ENCODE measurements at places on chromosomes 4 and X.

DNA sequence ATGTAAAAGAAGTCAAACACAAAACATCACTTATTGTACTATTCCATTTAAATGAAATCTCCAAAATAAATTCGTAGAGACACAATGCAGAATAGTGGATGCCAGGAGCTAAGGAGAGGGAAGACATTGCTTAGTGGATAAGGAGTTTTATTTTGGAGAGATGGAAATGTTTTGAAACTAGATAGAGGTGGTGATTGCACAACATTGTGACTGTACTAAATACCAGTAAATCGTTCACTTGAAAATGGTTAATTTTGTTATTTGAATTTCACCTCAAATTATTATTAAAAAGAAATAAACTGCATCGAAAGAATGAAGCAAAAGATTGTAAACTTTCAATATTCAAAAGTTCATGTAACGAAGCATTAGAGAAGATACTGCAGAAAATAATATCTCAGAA, 9.7 kb upstream of the ACSL4 start:
- DNase-seq = no peak

- DNase-seq = no peak
Measured at GRCh38 chr4:74464291-74464690, 19.4 kb downstream of the AREG start.

- no peak for DNase-seq
Measured at GRCh38 chr4:81622028-81622427, 150.3 kb upstream of the RASGEF1B start.

DNA sequence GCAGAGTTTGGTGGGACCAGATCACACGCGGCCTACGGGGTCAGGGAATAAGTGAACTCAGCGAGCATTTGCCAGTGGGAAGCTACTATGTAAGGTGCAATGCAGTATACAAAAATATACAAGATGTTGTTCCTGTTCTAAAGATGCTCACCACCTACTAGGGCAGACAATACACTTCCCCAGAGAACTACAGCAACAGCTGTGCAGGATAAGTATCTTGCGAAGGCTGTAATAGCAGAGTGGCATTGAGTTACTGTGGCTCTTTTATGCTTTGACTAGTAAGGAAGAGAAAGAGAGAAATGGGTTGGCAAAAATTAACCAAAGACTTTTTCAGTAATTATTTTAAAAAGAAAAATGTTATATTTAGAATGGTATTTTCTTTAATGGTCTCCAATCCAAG, 61.2 kb downstream of the CDS1 start:
- no peak for DNase-seq

GRCh38 chrX:16873106-16873505, 2.9 kb upstream of the RBBP7 start:
- DNase-seq = no peak

GRCh38 chrX:145826466-145826865, 8.8 kb downstream of the SLITRK2 start:
- DNase-seq = no peak

DNA sequence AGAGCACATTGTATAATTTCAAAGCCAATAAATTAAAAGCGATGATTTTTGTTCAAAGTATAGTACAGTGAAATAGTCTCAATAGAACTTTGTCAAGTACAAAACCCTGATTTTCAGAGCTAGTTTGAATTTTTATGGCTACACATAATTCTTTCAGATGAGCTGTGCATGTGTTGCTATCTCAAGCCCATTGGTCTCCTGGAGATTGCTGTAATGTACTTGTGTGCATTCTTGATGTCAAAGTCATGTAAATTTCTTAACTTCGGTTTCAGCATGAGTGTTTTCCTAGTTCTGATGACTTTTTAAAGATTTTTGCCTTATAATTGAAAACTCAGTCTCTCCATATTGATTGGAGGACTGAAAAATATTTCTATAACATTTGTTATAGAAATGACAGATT, 200.8 kb downstream of the CEP135 start:
- DNase-seq = no peak

DNA sequence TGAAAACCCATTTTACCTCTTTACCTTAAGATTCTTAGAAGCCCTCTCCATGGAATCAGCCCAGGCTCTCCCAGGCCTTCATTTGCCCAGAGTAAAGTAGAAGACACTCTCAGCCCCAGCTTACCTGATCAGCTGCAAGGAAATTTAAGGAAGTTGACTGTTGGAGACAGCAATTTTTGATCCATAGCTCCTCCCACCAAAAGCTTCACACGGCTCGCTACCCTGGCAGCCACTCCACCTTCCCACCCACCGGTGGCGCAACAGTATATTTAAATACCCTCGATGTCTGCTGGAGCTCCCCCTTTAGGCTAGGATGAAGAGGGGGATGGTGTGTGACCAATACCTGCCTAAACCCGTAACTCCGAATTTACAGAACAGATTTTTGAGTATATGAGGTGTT, 75.4 kb downstream of the MBNL3 start:
- DNase-seq = no peak

- DNase-seq = peak; percentile 50
Measured at GRCh38 chrX:40933706-40934425, 151.4 kb upstream of the USP9X start.

GRCh38 chr4:159444678-159445077, 341.8 kb downstream of the RAPGEF2 start:
- no peak for DNase-seq

DNA sequence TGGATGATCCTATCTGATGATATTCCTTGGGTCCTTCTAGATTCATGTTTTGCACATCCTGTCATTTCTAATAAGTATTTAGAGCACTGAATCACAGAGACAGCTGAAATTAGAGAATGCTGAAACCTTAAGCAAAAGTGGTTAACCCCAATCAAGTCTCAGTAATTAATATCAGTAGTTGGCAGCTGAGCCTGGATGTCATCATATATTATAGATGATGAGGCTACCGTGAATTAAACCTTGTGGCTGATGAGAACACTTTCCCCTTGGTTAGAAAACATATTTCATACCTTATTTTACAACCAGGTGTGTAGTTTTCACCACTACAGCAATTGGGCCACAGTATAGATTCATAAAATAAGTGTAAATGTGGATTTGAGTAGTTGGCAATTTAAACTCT, 499.0 kb downstream of the PDGFC start:
- no peak for DNase-seq

- DNase-seq = no peak
Measured at GRCh38 chr4:17168571-17168970, 270.1 kb upstream of the LDB2 start.

GRCh38 chr4:151991001-151991883, 230.4 kb upstream of the GATB start:
- DNase-seq = no peak

- DNase-seq = no peak
Measured at GRCh38 chrX:130793975-130794374, 109.0 kb downstream of the ENOX2 start.

DNA sequence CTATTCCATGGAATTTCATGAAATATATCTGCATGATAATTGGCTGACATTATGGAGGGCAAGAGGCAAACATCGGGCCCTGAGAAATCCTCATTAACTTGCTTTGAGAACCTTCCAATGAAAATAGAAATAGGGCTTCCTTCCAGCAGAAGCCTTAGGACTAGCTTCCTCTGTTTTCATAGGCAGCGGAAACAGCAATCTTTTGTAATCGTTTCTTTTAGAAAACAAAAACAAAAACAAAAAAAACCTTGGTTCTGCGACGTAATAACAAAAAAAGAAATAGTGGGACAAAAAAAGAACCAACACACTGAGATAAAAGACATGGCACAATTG, 62.9 kb downstream of the GEMIN8 start:
- no peak for DNase-seq

DNA sequence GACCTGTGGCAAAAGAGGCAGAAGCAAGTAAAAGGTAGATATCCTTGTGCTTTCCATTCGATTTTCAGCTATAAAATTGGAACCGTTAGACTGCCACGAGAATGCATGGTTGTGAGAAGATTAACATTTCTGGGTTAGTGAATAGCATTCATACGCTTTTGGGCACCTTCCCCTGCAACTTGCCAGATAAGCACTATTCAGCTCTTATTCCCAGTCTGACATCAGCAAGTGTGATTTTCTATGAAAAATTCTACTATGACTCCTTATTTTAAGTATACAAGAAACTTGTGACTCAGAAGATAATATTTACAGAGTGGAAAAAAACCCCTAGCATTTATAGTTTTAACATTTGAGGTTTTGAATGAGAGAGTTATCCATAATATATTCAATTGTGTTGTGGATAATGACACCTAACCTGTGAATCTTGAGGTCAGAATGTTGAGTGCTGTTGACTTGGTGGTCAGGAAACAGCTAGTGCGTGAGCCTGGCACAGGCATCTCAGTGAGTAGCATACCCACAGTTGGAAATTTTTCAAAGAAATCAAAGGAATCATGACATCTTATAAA, 3.9 kb downstream of the FGB start:
- no peak for DNase-seq

DNA sequence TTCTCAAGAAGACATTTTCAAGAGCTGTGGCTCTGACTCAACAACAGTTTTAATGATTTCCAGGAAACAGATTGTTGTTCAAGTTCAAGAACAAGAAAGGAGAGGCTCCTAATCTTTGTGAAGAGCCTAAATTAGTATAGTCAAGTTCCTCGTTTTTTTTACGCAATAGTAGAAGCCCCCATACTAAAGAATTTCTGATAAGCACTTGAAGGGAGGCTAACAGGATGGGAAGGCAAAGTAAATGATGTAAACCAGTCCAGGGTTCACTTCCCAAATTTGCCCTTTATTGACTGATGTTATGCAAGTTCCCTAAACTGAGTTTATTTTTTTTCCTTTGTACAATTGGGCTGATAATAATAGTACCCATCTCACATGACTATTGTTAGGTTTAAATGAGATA, 178.2 kb downstream of the RTL9 start:
- no peak for DNase-seq

- no peak for DNase-seq
Measured at GRCh38 chr4:10299601-10300000, 157.6 kb downstream of the ZNF518B start.

DNA sequence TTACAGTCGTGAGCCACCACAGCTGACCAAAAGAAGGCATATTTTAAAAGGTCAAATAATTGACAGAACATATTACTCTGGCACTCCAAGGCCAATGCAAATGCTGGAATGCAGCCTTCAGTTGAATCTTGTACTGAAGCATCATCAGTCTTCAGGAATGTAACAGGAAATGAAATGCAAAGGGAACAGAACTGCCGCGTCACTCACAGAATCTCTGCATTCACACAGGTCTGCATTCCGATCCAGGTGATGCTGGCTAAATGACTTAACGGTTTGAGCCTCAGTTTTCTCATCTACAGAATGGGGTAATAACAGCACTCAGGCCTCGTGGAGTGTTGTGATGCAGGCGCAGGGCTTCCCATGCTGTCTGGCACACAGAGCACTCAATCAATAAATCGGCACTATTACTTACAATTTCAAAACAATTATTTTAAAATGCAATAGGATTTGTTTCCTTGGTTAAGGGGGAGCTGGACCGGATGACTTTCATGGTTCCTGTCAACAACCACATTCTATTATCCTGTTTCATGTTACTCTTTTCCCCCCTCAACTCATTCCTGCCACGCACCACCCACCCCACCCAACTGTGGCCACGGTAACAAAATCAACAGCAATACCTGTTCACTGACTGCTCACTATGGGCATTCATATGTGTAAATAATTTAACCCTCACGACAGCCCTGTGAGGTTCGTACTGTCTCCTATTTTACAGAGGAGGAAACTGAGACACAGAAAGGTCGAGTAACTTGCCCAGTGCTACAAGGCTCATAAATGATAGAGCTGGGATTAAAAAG, 32.4 kb downstream of the IGFBP7 start:
- DNase-seq = no peak

DNA sequence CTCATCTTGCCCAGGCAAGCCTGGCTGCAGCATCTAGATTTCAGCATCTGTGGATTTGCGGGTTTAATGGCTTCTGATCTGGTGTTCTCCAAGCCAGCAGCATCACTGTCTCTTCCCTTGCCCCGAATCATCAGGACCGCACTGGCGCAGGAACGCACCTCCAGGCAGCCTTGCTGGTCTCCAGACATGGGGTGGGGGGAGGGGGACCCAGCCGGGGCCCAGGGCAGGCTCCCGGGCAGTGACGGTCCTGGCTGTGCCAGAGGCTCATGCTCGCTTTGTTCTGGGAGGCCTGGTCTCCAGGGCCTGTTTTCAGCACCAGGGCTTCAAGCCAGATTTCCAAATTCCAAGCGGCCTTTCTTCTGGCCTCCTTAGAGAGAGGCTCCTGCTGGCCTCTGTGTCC, 4.9 kb downstream of the CFAP99 start:
- DNase-seq = no peak

GRCh38 chr4:95293014-95293413, 255.8 kb downstream of the UNC5C start:
- no peak for DNase-seq

- DNase-seq = peak; percentile 44
Measured at GRCh38 chrX:13473442-13474163, 95.8 kb upstream of the EGFL6 start.

- no peak for DNase-seq
Measured at GRCh38 chrX:49845701-49846403, 16.7 kb downstream of the PAGE4 start.

GRCh38 chrX:68711845-68712244, 64.4 kb downstream of the STARD8 start:
- DNase-seq = no peak

- no peak for DNase-seq
Measured at GRCh38 chr4:133465022-133465421, 315.9 kb downstream of the PCDH10 start.

- no peak for DNase-seq
Measured at GRCh38 chr4:2330091-2331042, 68.5 kb upstream of the MXD4 start.

DNA sequence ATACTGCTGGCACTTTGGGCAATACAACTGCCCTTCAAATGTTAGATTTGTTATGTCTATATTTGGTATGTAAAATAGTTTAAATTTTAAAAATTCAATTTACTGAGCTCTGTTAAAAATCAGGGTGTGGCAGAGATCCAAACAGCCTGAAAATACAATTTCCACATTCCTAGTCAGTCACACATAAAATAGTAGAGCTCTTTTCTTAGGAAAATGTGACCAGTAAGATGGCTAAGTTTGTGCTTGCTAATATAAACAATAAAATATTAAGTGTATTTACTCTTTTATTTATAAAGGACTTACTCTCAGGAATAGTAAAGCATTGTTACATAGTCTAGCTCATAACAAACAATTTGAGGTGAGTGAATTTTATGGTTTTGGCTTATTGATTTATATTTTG, 200.2 kb downstream of the DKK2 start:
- no peak for DNase-seq

GRCh38 chr4:5989236-5990225, 28.7 kb downstream of the C4orf50 start:
- no peak for DNase-seq

DNA sequence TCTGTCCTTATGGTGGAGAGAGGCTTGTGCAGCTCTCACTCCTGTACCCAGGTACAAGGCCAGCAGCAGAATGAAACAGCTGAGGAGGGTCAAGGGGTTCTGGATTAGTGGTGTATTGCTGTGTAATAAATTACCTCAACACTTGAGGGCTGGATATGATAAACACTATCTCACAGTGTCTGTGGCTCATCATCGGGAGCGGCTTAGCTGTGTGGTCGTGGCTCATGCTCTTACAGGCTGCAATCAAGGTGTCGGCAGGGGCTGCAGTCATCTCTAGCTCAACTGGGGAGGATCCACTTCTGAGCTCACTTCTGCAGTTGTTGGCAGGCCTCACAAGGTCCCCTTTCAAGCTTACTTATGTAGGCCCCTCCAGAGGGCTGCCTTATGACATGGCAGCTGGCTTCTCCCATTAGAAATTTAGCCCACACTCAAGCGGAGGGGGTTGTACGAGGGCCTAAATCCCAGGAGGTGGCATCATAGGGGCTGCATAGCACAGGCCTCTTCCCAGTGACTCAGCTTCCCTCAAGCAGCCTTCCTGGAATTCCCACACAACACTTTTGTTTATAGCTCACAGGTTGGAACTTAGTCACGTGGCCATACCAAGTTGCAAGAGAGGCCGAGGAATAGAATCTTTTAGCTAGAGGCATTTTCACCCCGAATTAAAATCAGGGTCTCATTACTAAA, 148.2 kb upstream of the RPS6KA3 start:
- DNase-seq = no peak
